Naive B cell (primary cell): ENCODE measurements at places on chromosomes 5 and 9.

- DNase-seq, result no peak
Observed at GRCh38 chr9:91259162-91259561, 102.6 kb downstream of the AUH start.

- no peak for DNase-seq
Observed at GRCh38 chr9:76642701-76643209, 121.5 kb upstream of the PCA3 start.

DNA sequence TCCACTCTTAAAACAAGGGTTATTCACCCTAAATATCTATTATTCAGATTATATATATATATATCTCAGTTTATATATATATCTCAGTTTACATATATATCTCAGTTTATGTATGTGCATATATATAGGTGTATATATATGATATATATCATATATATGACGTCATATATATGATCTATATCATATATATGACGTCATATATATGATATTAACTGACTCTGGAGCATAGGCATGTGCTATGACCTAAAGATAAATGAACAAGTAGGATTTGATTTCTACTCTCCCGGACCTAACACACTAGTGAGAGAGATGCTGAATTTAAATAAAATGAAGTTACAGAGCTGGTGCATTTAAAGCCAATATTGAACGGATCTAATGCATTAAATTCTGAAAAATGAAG is 174.3 kb downstream of the CDH9 start:
- DNase-seq, result no peak

DNA sequence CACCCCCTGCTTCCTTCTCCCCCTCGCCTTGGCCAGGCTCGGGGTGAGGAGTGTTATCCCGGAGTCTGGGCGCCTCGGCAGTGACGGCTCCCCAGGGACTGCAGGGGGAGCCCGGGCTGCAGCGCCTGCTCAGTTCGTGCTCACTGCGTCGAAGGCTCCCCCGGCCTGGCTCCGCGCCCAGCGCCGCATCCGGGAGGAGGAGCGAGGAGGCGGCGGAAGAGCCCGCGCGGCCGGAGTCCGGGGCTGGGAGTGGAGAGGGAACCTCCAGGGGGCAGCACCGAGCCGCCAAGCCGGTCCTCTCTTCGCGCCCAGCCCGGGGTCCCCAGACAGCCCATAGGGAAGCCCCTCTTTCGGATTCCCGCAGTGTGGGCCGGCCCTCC is 1.3 kb upstream of the EGR1 start:
- DNase-seq, result peak; percentile 94

DNA sequence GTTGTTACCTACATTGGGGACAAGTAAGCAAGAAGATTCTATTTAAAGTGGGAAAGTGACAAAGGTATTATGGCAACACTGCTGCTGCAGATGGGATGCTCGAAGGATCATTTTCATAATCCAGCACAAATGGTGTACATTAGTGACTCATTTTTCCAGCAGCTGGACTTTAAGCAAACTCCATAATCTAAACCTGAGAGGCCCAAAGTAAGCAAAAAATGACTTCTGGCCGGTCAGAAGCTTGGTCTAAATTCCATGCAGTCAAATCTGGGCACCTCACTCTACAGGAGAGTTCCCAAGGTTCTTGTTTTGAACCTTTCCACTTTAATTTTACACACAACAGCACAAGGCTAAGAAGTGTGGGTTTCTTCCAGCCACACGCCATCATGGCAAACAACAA is 43.6 kb upstream of the TRAF1 start:
- no peak for DNase-seq

GRCh38 chr9:109001275-109001676 is 12.0 kb downstream of the CTNNAL1 start:
- DNase-seq, result no peak

GRCh38 chr5:102991802-102992201 is 128.1 kb downstream of the GIN1 start:
- no peak for DNase-seq
